ENCODE measurements at places on chromosomes 13 and 19.
A peak's percentile ranks its signal among the peaks of the same experiment; 100 is the strongest.

GRCh38 chr19:38781058-38781457, 7.7 kb upstream of the LGALS7 start:
- DNase-seq: peak; percentile 34

DNA sequence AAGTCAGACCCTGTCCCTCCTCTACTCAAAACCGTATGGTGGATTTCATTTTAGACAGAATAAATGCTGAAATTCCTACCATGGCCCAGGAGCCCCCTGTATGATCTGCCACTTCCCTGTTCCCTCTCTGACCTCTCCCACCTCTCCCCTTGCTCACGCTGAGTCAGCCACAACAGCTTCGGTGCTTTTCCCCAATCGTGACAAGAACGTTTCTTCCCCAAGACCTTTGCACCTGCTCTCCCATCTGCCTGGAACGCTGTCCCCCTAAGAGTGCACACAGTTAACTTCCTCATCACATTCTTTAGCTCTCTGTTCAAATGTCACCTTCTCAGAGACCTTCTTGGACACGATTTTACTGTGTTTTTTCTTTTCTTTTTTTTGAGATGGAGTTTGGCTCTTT, 2.3 kb downstream of the VRK3 start:
- no peak for DNase-seq

- no peak for DNase-seq
Observed at GRCh38 chr13:23790577-23791170, 98.5 kb downstream of the MIPEP start.

DNA sequence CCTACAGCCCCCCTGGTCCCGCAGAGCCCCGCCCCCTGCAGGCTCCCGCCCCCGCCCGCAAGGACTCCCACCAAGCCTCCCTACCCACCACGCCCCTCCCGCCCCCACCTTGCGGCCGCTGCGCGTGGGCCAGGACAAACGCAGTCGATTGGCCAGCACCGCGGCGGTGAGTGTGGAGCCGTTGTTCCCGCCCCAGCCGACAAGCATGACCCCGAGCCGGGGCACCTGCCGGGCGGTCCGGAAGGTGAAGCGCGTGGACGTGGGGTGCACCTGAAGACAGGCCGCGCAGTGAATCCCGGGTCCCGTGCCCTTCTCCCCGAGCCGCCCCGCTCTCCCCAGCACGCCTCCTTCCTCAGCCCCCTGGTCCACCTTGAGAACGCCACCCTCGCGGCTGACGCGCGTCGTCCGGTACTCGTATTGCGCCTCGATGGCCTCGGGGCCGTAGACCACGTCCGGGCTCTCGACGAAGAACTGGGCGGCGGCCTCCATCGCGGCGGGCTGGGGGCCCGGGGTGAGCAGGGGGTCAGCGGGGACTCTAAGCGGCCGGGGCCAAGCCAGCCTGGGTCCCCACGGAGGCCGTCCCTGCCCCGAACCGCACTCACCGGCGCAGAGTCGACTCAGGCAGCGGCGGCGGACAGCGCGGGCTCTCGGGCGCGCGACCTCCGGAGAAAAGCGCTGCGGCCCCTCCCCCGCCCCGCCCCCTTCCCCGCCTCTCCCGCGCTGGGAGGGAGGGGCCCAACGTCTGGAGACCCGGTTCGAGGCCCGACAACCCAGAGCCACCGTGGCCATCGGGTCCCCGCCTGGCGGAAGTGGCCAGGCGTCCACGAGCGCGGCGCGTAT, at the start of gene ISYNA1:
ISYNA1 (minus strand) TSS at position 643 of the 840 bp plus-strand sequence; CDS start at position 489, 154 bp downstream.
- peak; percentile 92 for DNase-seq

DNA sequence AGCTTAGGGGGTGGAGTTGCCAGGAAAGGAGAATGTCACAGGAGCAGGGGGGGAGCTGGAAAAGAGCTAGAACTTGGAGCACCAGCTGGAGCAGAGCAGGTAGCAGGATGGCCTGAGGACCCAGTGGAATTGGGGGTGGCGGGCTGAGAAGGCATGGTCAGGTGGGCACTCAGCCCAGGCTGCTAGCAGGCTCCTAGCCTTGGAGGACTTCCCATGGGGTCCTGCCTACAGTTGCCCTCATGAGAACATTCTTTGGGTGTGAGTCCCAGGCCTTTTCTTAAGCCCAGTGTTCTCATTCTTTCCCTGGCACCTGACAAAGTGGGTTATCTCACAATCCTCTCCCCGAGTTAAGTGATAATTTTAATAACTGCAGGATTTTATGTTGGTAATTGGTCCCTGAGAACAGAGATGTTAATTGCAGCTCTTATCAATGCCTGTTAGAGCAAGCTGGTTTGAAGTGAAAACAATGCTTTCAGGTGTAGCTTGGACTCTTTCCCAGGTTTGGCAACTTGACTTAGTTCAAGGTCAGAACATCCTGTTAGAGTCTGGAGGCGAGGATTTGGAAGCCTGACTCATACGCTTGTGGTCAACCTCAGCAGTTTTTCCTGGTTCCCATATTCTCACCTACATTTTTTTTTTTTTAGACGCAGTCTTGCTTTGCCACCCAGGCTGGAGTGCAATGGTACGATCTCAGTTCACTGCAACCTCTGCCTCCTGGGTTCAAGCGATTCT, 18.1 kb upstream of the OLFM4 start:
- DNase-seq: no peak

DNA sequence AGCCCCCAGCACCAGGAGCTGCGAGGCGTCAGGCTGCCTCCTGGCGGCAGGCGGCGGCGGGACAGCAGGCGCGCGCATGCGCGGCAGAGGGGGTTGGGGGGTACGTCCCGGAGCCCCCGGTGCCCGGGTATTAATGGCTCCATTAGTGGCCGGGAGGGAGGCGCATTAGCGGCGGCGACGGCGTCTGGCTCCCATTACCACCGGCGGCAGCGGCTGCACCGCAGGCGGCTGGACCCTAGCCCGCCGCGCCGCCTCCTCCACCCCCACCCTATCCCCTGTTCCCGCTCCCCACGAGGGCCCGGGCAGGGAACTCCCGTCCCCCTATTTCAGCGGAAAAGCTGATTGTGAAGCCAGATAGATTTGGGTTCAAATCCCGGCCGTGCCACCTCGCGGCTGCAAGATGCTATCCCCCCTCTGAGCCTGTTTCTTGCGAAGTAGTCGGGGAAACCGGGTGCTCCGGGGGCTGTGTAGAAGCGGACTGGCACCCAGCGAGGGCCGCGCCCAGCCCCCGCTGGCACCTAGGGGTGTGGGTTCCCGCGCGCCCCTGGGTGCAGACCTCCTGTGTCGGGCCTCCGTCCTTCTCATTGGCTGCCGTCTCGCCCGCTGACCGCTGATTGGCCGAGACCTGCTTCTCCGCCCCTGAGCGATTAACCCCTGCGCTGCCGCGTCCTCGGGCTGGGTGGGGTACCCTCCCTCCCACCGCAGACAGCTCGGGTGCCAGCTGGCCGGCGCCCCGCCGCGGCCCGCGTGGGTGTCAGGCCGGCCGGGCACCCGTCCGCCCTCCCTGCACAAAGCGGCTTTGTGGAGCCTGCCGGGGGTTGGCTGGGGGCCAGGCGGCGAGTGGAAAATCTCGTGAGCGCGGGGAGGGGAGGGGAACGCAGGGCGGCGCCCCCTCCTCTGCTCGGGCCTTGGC, 11.1 kb downstream of the CIC start:
- DNase-seq: peak; percentile 98

DNA sequence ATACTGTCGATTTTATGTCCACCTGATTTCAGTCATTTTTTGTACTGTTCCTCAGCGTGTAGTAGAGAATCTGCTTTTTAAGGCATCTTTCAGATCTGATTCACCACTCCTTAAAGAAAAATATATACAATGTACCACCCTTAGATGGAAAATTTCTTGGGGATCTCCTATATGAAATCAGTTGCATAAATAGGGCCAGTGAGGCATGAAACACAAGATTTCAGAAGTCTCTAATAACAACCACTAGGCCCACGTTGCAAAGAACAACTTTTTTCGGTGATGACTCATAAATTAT, 1.4 kb downstream of the USP12 start:
- DNase-seq: no peak

DNA sequence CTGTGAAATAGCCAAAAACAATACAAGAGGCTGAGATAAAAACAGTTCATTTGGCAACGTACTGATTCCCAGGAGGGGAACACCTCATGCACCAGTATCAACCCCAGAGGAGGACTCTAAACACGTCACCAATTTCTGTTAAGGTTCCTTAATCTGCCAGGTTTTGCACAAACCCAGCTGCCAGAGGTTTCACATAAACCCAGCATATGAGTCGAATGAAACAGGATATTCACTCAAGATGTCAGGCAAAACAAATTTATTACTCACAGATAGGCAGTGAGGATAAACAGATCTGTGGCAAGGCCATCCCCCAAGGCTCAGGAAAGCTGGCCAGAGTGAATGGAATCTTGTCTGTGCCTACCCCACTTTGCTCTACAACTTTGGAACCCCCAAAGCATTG, 210.9 kb downstream of the GPC5 start:
- DNase-seq: peak; percentile 35

- DNase-seq: no peak
Observed at GRCh38 chr19:15837221-15837731, 21.8 kb upstream of the OR10H1 start.

DNA sequence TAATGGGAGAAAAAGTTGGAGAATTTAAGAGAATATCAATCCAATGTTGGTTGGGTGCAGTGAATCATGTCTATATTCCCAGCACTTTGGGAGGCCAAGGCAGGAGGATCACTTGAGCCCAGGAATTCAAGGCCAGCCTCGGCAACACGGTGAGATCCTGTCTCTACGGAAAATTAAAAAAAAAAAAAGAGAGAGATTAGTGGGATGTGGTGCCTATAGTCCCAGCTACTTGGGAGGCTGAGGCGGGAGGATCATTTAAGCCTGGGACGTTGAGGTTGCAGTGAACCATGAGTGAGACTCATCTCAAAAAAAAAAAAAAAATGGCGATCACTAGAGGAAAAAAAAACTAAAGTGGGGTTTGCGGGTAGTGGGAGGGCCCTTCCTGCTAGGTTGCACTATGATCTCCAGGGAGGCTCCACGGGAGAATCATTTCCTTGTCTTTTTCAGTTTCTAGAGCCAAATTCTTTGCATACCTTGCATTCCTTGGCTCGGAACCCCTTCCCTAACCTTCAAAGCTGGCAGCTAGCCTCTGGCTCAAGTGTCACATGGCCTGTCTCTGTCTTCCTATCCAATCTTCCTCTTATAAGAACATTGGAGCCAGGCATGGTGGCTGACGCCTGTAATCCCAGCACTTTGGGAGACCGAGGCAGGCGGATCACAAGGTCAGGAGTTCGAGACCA, 5.8 kb upstream of the ERCC2 start:
- DNase-seq: no peak

DNA sequence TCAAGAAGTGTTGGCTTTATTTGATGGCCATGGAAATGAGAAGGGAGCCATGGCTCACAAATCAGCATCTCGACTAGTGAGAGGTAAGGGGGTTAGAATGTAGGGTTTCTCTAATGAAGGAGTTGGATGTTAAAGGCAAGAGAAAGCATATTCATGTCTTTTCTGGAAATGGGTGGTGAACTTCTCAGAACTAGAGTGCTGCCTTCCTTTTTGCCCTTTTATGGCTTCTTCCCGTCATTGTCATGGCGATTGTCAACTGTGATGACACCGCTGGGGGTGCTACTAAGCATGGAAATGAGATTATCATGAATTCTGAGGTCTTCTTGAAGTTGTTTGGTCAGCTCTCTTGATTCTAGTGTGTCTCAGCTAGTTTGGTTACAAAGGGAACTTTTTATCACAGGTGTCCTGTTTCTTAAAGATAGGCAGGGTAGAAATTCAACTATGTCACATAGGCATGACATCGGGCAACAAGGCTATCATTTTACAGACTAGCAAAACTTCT, 180.4 kb downstream of the LIG4 start:
- no peak for DNase-seq

DNA sequence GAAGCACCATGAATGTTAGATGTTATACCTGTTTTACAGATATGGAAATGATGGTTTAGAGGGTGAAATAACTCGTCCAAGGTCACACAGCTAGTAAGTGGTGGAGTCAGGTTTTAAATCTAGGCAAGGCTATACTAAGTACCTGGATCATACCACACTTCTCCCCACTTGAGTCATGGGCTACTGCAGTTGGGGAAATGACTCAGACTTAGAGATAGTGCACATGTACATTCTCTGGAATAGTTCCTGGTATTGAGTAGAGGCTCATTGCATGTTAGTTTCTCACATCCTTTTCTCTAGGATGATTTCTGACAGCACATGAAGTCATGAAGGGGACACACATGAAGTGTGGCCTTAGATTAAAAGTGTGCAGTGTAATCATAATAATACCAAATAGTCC, 76.2 kb upstream of the TNFSF11 start:
- DNase-seq: no peak

GRCh38 chr13:29889111-29889510, 38.7 kb upstream of the UBL3 start:
- no peak for DNase-seq

GRCh38 chr19:17060802-17061201, 14.4 kb downstream of the HAUS8 start:
- DNase-seq: no peak

DNA sequence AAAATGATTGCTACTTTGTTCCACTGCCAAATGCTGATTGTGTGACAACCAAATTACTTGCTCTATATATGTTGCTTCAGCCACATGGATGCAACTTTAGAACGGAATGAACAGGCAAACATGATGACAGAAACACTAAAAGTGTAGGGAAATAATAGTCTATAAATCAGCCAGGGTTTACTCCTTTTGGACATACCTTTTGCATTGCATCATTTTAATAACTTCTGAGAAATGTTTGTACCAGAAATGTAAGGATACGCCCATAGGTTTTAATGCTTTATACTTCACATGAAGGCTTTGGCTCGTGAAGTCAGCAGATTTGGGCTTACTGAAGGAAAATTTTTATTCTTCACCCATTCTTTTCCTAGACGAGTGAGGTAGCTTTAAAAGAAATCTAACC, 141.0 kb downstream of the POSTN start:
- DNase-seq: no peak

DNA sequence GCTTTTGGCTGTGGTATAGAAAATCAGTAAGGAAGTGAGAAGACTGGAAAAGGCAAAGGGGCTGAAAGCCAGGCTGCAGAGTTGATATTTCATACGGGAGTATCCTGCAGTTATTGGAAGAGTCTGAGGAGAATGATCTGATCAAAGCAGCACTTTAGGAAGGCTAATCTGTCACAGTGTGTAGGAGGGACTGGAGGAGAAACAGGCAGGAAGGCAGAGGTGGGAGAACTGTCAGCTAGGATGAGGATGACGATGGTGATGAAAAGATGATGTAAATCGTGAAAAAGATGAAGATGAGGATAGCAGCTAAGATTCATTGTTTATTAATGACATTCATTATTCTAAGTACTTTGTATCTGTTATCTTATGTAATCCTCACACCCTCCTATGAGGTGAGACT, 123.0 kb downstream of the DNAJC15 start:
- DNase-seq: no peak

GRCh38 chr13:105232006-105232405, 1303.5 kb downstream of the EFNB2 start:
- no peak for DNase-seq

DNA sequence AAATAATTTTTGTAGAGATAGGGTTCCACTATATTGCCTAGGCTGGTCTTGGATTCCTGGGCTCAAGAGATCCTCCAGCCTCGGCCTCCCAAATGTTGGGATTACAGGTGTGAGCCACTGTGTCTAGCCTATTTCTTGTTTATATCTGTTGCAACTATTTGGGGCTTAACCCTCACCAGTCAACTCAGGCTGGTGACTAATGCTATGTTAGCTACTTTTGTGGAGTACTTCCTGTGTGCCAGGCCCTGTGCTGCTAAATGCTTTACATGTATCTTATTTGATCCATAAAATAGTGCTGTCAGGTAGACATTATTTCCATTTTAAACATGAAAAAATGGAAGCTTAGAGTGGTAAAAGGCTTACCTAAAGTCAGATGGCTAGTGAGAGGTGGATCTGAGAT, 13.8 kb downstream of the CEACAM1 start:
- no peak for DNase-seq

- no peak for DNase-seq
Observed at GRCh38 chr13:24074678-24075077, 85.8 kb upstream of the SPATA13 start.
